ENCODE measurements at places on chromosomes 4 and X. TPM values are rescaled to one million over a fixed set of nuclear protein-coding genes. Genes with fewer than 3 reads are reported as not detected.

Gene DOK7
- 0.40 TPM for total RNA-seq

Gene FSTL5
- total RNA-seq: 31.6 TPM

Gene TAF7L
- total RNA-seq: 0.20 TPM

Gene AREG
- total RNA-seq: 0.69 TPM

Gene BEND4
- total RNA-seq: 1.4 TPM

Gene CXCL11
- 0.69 TPM for total RNA-seq

Gene GABRA4
- 1.3 TPM for total RNA-seq

Gene MTNR1A
- 2.3 TPM for total RNA-seq

Gene RBM47
- total RNA-seq: 6.0 TPM

Gene CT47B1
- total RNA-seq: not detected

Gene RIBC1
- total RNA-seq: 1.8 TPM

Gene DBET
- total RNA-seq: not detected

Gene IGFBP7
- 351 TPM for total RNA-seq

Gene MAOB
- total RNA-seq: 5.6 TPM

Gene FGF2
- 16.6 TPM for total RNA-seq

Gene RAB40A
- total RNA-seq: 1.2 TPM

Gene CFP
- 3.9 TPM for total RNA-seq

Gene QRFPR
- 4.4 TPM for total RNA-seq

Gene GAGE12E
- not detected for total RNA-seq

Gene EIF4E
- 142 TPM for total RNA-seq

Gene MSX1
- total RNA-seq: 1.7 TPM

Gene CFI
- total RNA-seq: 36.7 TPM

Gene GIMD1
- total RNA-seq: not detected

Gene LDB2
- 79.3 TPM for total RNA-seq

Gene GPRASP3
- 49.5 TPM for total RNA-seq

Gene ARMCX1
- total RNA-seq: 54.4 TPM

Gene NDST3
- 6.6 TPM for total RNA-seq

Gene SMARCA5
- total RNA-seq: 86.4 TPM

Gene GAGE12F
- not detected for total RNA-seq

Gene SEPTIN6
- 52.7 TPM for total RNA-seq

Gene ZNF595
- 27.8 TPM for total RNA-seq

Gene RBM46
- total RNA-seq: 0.10 TPM

Gene NDP
- total RNA-seq: 6.5 TPM

Gene TMEM31
- total RNA-seq: not detected

Gene ESX1
- 0.33 TPM for total RNA-seq

Gene MAGEE2
- 1.8 TPM for total RNA-seq

Gene OTC
- total RNA-seq: 0.30 TPM

Gene PCDH7
- 67.6 TPM for total RNA-seq

Gene CTAG1B
- not detected for total RNA-seq

Gene PITX2
- 0.79 TPM for total RNA-seq

Gene SLC10A6
- 0.79 TPM for total RNA-seq

Gene AMOT
- 23.9 TPM for total RNA-seq

Gene NFKB1
- 19.2 TPM for total RNA-seq

Gene CT83
- total RNA-seq: not detected

Gene ZXDA
- total RNA-seq: 11.2 TPM

Gene TBC1D8B
- total RNA-seq: 9.0 TPM

Gene C4orf46
- 23.5 TPM for total RNA-seq

All from spinal cord (tissue), 10 donors.